ENCODE measurements at places on chromosomes 11 and 22.
A peak's percentile ranks its signal among the peaks of the same experiment; 100 is the strongest.

DNA sequence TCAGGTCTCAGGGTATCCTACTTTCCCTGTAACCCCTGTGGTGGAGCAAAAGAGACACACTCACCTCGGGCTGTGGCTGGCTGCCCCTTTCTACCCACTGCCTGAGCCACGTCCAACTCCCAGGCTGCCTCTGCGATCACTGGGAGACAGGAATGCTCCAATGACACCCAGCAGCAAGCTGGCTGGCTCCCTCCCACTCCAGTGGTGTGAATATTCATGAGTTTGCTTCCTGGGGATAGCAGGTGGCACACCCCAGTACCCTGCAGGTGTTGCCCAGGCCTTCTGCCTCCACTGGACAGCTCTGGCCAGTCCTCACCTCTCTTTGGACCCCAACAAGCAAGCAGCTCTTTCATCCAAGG, 9.7 kb downstream of the GAL3ST1 start:
- DNase-seq: peak; percentile 5

DNA sequence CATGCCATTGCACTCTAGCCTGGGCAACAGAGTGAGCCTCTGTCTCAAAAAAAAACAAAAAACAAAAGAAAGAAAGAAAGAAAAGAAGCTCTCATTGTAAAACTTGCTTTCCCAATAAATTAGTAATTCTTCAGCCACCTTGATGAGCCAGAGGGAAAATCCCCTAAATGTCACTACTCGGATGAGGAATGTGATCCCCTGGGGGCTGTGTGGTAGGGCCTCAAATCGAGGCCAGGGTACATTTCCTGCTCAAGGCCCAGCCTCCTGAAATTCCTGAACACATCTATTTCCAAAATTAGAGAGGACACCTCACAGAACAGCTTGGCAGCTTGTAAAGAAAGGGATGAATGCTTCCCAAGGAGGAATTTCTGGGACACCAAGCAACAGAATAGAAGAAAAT, 147.1 kb upstream of the SESN3 start:
- no peak for DNase-seq

GRCh38 chr22:49953680-49954344, 6.8 kb upstream of the PIM3 start:
- no peak for DNase-seq

GRCh38 chr11:64239662-64240434, 1.0 kb upstream of the FKBP2 start:
- DNase-seq: no peak

Measured in NCI-H526 (cell line).